ENCODE measurements at places on chromosomes 4 and X. TPM values are rescaled to one million over a fixed set of nuclear protein-coding genes. Genes with fewer than 3 reads are reported as not detected.

DNA sequence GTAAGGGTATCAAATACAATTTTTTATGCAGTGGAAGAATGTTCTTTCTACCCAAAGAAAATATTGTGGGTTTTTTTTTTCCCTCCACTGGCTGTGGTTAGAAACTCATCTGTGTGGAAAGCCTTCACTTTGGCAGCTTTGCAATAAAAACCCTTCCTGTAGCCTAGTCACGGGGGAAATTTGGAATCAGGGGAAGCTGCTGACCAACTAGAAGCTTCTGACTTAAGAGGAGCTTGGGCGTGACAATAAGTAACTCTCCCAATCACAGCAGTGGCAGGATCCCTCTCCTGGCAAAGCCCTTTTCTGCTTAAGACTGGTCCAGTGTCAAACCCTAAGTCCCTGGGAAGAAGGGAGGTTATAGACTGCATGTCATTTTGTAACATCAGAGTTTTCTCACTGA lies 87.9 kb downstream of the LRRC66 start:
- no peak for DNase-seq

- no peak for DNase-seq
Observed at GRCh38 chrX:132763528-132763927, 194.9 kb downstream of the HS6ST2 start.

DNA sequence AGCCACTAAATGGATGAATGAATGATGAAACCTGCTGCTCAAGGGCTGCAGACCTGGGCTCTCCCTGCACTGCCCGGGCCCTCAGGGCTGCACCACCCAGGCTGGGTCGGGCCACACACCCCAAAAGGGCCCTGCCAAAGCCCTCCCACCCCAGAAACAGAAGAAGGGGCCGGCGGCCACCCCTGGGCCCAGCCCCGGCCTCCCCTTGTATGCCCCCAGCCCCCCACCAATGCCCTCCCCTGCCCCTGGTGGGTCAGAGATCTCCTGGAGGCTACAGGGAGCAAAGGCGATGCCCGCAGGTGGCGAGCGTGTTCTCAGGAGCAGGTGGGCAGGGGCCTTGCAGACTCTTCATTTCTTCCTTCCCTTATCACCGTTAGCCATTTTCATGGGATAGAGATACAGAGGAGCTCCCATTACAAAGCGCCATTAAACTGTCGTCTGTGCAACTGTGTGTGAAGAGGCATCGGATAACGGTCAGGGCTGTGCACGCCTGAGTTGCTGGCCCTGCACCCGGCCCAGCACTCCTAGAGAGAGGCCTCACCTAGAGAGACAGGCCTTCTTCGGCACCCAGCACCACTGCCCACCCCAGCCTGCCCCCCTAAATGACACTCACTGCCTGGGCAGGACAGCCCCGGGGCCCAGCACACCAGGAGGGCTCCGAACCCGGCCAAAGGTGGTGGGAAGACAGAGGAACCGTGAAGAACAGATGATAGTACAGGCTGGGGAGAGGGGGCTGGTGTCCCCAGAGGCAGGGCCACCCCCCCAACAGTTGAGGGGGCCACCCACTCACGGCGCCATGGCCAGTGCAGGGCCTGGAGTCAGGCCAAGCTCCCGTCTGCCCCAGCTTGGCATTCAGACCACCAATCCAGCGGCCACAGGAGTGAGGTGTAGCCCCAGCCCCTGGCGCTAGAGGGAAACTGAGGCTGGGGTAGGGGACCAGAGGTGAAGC lies 133.7 kb downstream of the FAM53A start:
- no peak for DNase-seq

DNA sequence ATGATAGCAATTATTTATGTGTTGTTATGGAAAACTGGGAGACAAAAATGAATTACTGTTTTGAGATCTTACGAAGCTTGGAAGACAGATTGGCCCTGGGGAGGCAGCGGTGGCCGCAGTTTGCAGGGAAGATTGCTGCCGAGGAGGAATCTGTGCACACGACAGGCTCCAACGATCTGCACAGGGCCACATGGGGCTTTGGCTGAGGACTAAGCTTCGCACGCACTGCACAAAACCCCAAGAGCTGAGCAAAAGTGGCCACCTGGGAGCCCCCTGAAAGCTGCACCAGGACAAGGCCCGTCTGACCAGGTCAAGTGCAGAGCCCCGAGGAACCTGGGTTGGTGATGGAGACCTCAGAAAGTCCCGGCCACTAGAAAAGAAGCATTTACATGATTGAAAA lies 5.2 kb upstream of the PDE6B start:
- DNase-seq = no peak

- no peak for DNase-seq
Observed at GRCh38 chr4:10239982-10240654, 123.5 kb upstream of the WDR1 start.

- no peak for DNase-seq
Observed at GRCh38 chr4:10034612-10035104, 13.4 kb upstream of the SLC2A9 start.

DNA sequence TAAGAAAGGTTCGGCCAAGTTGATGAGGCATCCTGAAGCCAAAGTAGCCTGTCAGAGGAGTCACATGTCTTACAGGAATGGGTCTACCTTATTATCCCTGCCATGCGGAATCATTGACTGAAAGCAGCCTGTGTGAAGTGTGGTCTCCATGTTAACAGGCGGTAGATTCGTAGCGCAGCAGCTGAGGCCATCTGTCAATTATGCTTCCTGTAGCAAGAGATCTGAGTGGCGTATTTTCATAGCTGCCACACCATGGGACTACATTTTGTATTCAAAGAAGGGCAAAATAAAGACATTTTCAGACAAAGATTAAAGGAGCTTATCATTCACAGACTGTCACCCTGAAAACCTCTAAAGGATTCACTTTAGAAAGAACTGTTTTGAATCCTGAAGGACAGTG lies 11.2 kb upstream of the MED14 start:
- no peak for DNase-seq

DNA sequence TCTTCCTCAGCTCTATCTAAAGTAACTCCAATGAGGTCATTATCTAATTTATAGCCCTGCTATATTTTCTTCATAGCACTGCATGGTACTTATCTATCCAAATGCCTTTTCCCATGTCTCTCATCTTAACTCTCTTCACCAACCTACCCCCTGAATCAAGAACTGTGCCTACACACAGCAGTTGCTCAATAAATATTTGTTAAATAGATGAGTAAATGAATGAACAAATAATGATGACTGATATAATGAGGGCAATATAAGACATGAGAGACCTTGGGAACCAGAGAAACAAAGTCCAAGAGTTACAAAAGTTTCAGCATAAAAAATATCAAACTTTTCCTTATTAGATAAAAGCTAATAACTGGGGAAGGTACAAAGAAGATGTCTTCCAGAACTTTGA lies 19.6 kb downstream of the CAMK2D start:
- no peak for DNase-seq

- DNase-seq = no peak
Observed at GRCh38 chr4:21709031-21709430, 239.5 kb downstream of the KCNIP4 start.

DNA sequence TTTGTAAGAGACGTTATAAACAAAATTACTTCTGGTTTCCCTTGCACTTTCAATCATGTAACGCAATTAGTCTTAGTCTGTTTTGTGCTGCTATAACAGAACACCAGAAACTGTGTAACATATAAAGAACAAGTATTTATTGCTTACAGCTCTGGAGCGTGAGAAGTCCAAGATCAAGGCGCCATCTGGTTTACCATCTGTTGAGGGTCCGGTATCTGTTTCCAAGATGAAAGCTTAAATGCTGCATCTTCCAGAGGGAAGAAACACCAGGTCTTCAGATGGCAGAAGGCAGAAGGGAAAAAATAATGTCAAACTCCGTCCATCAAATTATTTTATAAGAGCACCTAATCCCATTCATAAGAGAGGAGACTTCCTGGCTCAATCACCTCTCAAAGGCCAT lies 474.1 kb downstream of the PDGFC start:
- DNase-seq = no peak

GRCh38 chrX:70554081-70554480 lies 109.4 kb downstream of the DLG3 start:
- peak; percentile 28 for DNase-seq

- DNase-seq = no peak
Observed at GRCh38 chr4:156459584-156459983, 505.9 kb upstream of the CTSO start.

DNA sequence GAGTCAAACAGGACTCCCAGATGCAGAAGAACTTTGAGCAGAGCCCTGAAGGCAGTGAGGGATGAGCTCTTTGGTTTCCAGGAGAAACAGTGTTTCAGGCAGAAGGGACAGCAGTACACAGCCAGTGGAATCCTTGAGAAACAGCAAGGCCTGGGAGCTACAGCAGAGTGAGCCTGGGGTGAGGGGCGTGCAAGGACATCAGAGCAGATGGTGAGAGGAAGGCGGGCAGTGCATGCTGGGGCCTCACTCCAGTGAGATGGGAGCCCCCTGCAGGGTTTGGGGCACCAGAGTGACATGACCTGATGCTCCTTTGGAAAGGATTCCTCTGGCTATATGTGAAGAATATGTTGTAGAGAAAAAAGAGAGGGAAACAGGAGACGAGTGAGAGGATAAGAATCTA lies 98.1 kb upstream of the EGFL6 start:
- DNase-seq = no peak

Gene OPRPN
- not detected for total RNA-seq

Gene DGAT2L6
- not detected for total RNA-seq

Gene IRAK1
- 33.3 TPM for total RNA-seq

Gene GAGE12F
- total RNA-seq = not detected

Gene ATG4A
- 13.6 TPM for total RNA-seq

Gene OSTC
- 479 TPM for total RNA-seq

Gene ZNF718
- 1.8 TPM for total RNA-seq
